ENCODE measurements at places on chromosomes 4 and X.
A peak's percentile ranks its signal among the peaks of the same experiment; 100 is the strongest.

DNA sequence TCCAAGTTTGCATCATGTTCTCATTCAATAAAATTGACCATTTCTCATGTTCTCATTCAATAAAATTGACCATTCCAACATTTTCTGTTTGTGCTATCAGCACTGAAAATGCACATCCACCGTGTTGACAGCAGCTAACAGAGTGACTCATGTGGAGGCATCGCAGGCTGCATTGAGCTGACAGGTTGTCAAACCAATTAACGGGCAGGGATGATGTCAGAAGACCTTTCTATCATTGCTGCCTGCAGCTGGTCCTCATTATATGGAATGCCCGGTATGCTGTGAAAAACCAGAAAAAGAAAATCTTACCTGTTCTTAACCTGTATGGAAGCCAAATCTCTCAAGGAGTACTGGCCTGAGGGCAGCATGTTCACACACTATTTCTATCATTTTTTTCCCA lies 202.0 kb downstream of the SMIM20 start:
- no peak for DNase-seq

DNA sequence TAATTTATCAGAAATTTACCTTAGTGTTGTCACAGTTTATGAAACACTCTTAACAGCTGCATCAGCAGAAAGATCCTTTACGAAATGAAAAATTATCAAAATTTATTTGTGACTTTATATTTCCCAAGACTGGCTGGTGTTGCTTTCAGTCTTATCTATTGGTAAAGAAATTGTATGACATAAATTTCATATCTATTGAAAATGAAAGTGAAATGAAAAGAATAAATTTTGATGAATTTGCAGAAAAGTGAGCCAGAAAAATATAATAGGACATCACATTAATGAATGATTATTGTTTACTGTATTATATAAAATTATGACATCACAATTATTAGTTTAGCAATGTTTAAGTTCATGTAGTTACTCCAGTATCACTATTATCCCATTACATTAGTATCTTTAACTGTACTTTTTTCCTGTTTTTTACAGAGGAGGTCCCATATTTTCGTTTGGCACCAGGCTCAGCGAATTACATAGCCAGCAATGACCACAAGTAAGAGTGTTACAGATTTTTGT lies 13.2 kb upstream of the TMEM165 start:
- no peak for DNase-seq

- peak; percentile 62 for DNase-seq
Measured at GRCh38 chr4:94722748-94723147, 35.0 kb upstream of the BMPR1B start.

GRCh38 chrX:133402042-133402453 lies 13.2 kb downstream of the GPC4 start:
- DNase-seq: no peak

DNA sequence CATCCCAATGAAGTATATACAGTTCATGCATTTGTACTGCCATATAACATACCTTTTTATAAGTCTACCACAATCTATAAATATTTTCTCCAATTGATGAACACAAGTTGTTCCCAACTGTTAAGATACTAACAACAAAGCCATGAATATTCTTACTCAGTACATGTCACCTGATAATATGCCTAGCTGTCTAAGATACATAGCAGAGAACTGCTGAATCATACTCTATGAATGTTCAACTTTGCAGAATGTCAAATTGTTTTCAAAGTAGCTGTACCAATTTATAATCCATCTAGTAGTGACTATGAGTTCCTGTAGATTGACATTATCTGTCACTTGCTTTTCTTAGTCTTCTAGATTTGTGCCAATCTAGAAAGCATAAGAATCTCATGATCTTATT lies 84.9 kb downstream of the RAB28 start:
- DNase-seq: no peak

- no peak for DNase-seq
Measured at GRCh38 chrX:133983974-133984845, 1.2 kb downstream of the GPC3 start.

DNA sequence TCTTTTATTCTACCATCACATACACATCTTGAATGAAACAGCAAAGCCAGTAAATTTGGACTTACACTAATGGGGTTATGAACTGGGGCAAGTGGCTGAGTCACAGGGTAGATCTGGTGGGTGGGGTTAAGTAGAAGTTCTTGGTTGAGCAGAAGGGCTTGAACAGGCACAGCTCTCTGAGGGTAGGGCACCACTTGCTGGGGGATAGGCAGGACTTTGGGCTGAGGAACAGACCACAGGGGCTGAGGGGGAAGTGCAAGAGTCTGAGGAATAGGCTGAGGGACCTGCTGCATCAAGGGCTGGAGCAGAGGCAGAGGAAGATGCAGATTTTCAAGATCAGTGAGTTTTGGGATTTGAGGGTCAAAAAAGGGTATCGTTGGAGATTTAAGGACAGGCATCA lies 8.3 kb downstream of the CSN2 start:
- DNase-seq: no peak

DNA sequence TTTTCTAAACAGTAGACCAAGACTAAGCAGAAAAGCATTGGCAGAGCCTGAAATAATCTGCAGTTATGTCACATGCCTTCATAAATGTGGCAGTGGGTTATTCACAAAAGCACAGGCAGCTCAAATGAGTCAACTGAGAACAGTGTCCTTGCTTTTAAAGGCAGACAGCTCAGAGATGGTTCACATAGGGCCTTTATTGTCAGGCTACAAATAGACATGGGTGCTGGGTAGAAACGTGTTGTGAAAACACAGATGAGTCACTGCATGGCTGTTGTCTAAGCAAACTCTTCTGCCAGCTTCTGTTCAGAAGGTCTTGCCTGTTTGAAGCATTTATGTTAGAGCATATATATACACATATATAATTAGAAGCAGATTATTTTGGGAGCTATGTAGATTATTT lies 118.0 kb downstream of the SLC4A4 start:
- DNase-seq: no peak

DNA sequence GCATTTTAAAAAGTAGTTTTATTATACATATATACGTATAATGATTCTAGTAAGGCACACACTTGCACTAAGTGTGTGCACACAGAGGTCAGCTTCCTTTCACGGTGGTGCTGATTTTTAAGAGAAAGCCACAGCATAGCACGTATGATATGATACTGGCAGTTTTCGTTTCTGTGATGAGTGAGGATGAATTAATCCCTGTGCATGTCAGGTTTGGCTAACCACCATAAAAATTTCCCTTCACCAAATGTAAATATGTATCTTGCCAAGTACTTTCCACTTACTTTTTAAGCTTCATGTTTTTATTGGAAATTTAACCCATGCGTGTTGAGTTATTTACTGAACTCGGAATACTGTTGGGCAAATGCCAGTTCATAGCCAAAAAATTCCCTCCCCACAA lies 84.6 kb downstream of the SYNPO2 start:
- no peak for DNase-seq

GRCh38 chr4:3869661-3870566 lies 103.7 kb downstream of the ADRA2C start:
- no peak for DNase-seq

GRCh38 chr4:182600093-182600492 lies 317.1 kb downstream of the DCTD start:
- DNase-seq: no peak

- DNase-seq: no peak
Measured at GRCh38 chr4:138448169-138448568, 206.0 kb upstream of the SLC7A11 start.

- no peak for DNase-seq
Measured at GRCh38 chrX:72115380-72115779, 16.3 kb downstream of the RTL5 start.

GRCh38 chr4:55742655-55743202 lies 76.9 kb upstream of the EXOC1L start:
- DNase-seq: no peak

GRCh38 chr4:40165916-40166315 lies 30.9 kb upstream of the RHOH start:
- no peak for DNase-seq

DNA sequence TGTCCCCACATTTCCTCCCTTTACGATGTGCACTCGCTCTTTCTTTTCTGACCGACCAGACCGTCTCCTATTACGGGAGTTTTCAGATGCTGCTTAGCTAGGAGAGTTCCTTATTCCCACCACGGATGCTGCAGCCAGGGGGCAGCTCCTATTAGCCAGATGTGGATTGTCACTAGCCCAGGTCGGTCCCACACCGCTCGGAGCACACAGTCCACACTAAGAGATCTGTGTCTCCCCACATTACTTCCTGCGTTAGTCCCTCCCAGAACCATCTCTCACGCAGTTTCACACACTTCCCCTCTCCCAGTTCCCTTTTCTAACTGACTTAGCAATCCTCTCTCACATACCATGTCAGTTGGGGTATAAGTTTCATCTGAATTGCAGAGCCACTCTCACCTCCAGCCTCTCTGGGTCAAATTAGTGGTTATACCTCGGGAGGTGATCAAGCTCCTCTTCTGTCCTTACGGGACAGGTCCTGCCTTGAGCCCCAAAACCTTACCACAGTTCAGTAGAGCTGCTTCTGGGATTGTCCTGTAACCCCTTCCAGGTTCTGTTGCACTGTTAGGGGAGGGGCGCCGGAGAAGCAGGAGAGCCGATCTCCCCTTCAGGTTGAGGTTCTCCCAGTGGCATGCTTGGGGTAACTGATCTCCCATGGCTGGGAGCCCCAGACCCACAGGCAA lies 28.2 kb downstream of the SULT1E1 start:
- peak; percentile 41 for DNase-seq

- DNase-seq: no peak
Measured at GRCh38 chr4:1325681-1326635, 21.1 kb upstream of the UVSSA start.

DNA sequence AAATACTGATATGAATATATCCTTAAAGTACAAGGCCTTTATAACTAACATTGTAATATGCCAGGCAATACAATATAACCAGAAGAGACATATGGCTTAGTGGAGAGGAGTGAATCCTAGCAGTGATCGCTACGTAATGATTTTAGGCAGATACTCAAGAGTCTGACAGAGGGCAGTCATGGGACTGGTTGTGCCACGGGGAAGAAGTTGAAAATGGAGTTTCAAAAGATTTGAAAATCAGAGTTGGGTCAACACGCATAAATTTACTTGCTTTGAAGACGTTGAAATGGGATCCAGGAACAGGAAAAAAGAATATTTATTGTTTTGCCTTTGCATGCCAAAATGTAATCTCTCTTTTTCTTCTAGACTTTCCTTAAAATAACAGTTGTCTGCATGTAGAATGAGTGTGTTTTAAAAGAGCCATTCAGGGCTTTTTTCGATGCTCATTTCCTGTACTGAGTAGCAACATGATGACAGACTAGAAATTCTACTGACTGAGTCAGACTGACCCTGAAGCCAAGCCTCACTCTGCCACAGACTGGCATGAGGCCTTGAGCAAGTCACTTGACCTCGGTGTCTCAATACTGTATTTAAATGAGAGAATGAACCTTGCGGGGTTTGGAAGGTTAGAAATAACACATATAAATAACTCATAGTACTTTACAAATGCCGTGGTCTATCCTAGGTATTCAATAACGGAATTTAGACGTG lies 8.1 kb upstream of the SMS start:
- no peak for DNase-seq

- no peak for DNase-seq
Measured at GRCh38 chrX:18949291-18949943, 34.5 kb downstream of the PHKA2 start.

GRCh38 chr4:55884851-55885219 lies 31.4 kb downstream of the EXOC1 start:
- DNase-seq: no peak

DNA sequence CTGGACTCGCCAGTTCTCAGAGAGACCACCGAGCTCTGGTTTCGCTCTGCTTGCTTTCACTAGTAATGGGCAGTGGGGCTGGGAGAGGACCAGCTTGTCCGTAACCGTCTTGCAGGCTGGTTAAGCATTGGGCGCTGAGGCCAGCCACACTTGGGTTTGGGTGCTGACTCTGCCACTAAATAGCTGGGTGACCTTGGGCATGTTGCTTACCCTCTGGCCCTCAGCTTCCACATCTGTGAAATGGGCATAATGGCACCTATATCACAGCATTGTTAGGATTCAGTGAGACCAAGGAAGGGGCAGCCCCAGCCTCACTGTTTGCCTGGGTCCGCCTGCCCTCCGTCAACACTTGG lies 43.5 kb downstream of the EVC start:
- no peak for DNase-seq

GRCh38 chr4:145155268-145155870 lies 25.0 kb downstream of the OTUD4 start:
- no peak for DNase-seq

- no peak for DNase-seq
Measured at GRCh38 chrX:110359273-110359672, 625 bp downstream of the RTL9 start.

DNA sequence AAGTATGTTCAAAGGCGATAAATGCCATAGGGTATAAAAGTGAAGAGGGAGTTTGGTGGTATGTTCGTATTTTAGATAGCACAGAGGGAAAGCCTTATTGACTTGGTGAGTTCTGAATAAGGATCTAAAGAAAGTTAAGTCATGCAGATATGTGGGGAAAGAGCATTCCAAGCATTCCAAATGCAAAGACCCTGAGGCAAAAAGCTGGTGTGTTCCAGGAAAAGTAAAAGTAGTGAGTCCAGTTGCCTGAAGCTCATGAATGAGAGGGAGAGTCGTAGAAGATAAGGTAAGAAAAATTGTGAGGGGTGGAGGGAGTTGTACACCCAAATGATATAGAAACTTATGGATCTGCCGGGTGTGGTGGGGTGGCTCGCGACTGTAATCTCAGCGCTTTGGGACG lies 426.7 kb downstream of the RPA4 start:
- no peak for DNase-seq

DNA sequence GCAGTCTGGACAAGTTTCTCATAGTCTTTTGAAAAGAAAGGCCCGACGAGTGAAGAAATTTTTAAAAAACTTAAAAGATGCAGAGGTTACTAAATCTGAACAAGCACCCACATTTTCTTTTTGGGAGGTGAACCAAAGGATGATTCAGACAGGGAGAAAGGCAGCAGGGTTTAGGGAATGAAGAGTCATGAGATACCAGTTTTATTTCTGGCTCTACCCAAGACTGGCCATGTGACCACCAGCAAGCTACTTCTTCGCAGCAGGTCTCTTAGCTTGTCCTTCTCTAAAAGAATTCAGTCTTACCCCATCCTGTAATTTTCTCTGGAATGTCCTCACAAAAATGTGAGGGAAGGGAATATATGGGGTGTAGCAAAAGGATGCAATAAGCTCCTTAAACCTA lies 37.6 kb downstream of the AMOT start:
- DNase-seq: no peak

- no peak for DNase-seq
Measured at GRCh38 chr4:143700046-143700415, 444 bp downstream of the FREM3 start.

DNA sequence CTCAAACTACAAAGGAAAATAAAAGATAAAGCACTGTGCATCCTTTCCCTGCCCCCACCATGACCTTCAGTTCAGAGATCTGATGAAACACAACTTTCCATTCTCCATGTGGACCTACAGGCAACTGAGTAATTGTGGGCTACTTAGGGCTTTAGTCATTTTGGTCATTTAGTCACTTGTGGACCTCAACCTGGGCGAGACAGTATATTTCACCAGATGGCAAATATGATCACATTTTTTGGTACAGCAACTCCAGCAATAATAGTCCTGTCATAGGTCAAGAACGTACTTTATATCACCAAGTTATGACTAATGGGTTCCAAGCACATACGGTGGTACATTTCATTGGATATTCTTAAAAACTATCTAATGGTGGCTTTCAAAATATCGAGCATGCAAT lies 141.2 kb downstream of the PDGFC start:
- DNase-seq: no peak

GRCh38 chrX:17820100-17820499 lies 41.0 kb downstream of the RAI2 start:
- DNase-seq: no peak

- no peak for DNase-seq
Measured at GRCh38 chr4:88230461-88230891, 53.9 kb downstream of the PPM1K start.

Data from MM.1S (cell line).